ENCODE measurements at places on chromosomes 2 and 18. TPM values are rescaled to one million over a fixed set of nuclear protein-coding genes. Genes with fewer than 3 reads are reported as not detected.

The IL1F10 gene
- total RNA-seq, result not detected

The MLPH gene
- not detected for total RNA-seq

The RAX gene
- not detected for total RNA-seq

The ALPG gene
- not detected for total RNA-seq

The DAPL1 gene
- total RNA-seq, result not detected

The LONRF2 gene
- total RNA-seq, result 0.08 TPM

The REG3G gene
- total RNA-seq, result not detected

The NFATC1 gene
- total RNA-seq, result 73.8 TPM

The CYRIA gene
- total RNA-seq, result 0.75 TPM

The PTH2R gene
- total RNA-seq, result not detected

The IL1R1 gene
- total RNA-seq, result 1.8 TPM

The MC5R gene
- total RNA-seq, result not detected

The REG1B gene
- not detected for total RNA-seq

The WIPF1 gene
- total RNA-seq, result 346 TPM

The PROM2 gene
- 0.48 TPM for total RNA-seq

The PLEK gene
- total RNA-seq, result 20.0 TPM

The HOXD12 gene
- not detected for total RNA-seq

The MARCHF4 gene
- not detected for total RNA-seq

The UGT1A8 gene
- total RNA-seq, result not detected

The MYL12B gene
- total RNA-seq, result 238 TPM

The TRAK2 gene
- total RNA-seq, result 23.2 TPM

The ZNF521 gene
- total RNA-seq, result not detected

The PCARE gene
- not detected for total RNA-seq

The FRZB gene
- total RNA-seq, result not detected

The SLC5A7 gene
- total RNA-seq, result not detected

The PDCD1 gene
- total RNA-seq, result 53.0 TPM

The GKN2 gene
- total RNA-seq, result not detected

The TRABD2A gene
- 28.5 TPM for total RNA-seq

The MZT2A gene
- total RNA-seq, result 156 TPM

The NAGK gene
- total RNA-seq, result 58.9 TPM

The DYTN gene
- total RNA-seq, result not detected

The UPP2 gene
- not detected for total RNA-seq

The TDRD15 gene
- not detected for total RNA-seq

The CCL20 gene
- total RNA-seq, result 5.7 TPM

The SESTD1 gene
- total RNA-seq, result 2.6 TPM

The SNORC gene
- total RNA-seq, result 1.3 TPM

The LIMS3 gene
- total RNA-seq, result 0.78 TPM

The SH3BP4 gene
- not detected for total RNA-seq

The RAPH1 gene
- 1.5 TPM for total RNA-seq

The GPR17 gene
- total RNA-seq, result not detected

The STPG4 gene
- 0.32 TPM for total RNA-seq

The FAM237A gene
- total RNA-seq, result not detected

The CAVIN2 gene
- total RNA-seq, result not detected

The RAB6C gene
- 0.06 TPM for total RNA-seq
